ENCODE measurements at places on chromosomes 11 and 22.

GRCh38 chr11:2381494-2382128 lies 4.5 kb downstream of the CD81 start:
- no peak for DNase-seq

DNA sequence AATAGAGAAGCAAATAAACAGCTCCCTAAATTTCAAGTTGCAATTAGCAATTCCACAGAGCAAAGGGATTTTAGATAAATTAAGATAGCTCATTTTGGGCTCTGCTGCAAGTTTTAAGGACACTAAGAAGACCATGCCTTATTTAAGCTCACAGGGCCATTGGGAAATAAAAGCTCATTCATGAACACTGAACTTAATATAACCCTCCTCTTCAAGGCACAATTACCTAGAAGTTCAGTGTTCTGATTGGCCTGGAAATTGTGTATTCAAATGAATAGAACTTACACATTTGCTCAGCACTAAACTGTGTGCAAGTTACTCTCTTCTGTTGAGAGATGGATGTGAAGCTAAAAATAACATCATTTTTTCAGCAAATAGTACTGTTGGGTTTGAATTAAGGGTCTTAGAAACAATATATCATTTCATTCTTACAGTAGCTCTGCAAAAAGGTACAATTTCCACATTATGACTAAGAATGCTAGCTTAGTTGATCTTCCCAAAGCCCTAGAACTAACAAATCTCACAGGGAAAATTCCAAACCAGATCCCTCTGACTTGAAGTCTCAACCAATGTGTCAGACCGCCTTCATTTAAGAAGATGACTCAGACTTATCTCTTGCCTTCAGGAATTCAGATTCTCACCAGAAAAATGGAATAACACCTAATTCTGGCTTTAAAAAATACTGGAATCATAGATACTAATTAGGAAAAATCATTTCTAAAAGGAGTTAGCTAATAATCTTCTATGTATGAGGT lies 87.4 kb upstream of the LRRC55 start:
- DNase-seq, result no peak

GRCh38 chr11:11584530-11584810 lies 37.3 kb downstream of the GALNT18 start:
- no peak for DNase-seq

- no peak for DNase-seq
These were observed 36.6 kb upstream of the PCF11 start for GRCh38 chr11:83120327-83120726.

DNA sequence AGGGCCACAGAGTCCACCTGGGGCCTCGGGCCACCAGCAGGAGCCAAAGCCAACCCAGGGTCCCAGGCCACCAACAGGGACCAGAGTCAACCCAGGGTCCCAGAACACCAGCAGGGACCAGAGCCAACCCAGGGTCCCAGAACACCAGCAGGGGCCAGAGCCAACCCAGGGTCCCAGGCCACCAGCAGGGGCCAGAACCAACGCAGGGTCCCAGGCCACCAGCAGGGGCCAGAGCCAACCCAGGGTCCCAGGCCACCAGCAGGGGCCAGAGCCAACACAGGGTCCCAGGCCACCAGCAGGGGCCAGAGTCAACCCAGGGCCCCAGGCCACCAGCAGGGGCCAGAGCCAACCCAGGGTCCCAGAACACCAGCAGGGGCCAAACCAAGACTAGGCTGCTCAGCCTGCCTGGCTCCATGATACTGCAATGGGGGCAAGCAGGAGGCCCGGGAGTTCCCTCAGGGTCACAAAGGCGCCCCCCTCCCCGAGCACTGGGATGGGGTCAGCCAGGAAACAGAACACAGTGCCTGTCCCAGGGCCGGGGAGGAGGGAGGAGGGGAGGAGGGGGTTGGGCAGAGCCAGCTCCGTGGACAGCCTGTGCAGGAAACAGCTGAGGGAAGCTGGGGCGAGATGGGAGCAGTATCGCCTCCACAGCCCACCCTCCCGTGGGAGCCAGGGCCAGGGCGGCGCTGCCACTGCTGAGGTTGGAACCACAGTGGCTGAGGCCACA lies 62.0 kb upstream of the PRR5 start:
- no peak for DNase-seq

DNA sequence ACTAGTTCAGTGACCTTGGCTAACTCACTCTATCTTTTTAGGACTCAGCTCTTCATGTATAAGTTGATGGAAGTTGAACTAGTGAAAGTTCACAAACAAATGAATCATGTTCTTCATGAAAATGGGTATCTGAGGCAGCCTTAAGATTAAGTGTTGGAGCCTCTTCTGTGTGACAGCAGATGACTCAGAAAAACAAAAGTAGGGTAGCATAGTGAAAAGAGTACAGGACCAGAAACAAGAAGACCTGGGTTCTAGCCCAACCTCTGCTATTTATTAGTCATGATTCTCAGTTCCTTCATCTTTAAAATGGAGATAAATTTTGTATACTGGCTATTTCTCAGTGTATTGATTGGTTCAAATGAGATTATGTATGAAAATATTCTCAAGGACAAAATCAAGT lies 60.2 kb downstream of the USP35 start:
- no peak for DNase-seq

All from CD4-positive, alpha-beta T cell treated with Interleukin-2 at 100 ng/mL for 4 hours (primary cell).